ENCODE measurements at places on chromosomes 3 and 15.

DNA sequence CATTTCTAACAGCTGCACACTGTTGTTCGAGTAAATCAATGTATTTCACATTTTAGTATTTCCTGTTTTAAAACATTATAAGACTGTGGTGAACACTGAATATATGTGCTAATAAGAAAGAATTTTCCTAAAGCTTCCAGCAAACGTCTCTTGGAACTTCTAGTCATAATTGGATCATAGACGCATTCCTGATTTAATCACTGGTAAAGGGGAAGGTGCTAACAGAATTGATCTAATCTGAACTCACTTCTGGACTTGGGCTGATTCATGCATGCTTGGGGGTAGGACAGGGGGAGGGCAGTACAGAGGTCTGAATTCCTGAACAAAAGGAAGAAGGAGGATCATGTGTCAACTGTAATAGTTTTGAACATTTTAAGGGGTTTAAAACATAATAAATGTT is 7.3 kb upstream of the LEKR1 start:
- peak; percentile 85 for DNase-seq

- peak; percentile 67 for DNase-seq
Observed at GRCh38 chr3:172040981-172041963, 1.9 kb downstream of the FNDC3B start.

GRCh38 chr15:78208341-78208844 is 26.0 kb downstream of the ACSBG1 start:
- no peak for DNase-seq

- DNase-seq, result no peak
Observed at GRCh38 chr3:81339040-81339845, 422.2 kb downstream of the GBE1 start.

DNA sequence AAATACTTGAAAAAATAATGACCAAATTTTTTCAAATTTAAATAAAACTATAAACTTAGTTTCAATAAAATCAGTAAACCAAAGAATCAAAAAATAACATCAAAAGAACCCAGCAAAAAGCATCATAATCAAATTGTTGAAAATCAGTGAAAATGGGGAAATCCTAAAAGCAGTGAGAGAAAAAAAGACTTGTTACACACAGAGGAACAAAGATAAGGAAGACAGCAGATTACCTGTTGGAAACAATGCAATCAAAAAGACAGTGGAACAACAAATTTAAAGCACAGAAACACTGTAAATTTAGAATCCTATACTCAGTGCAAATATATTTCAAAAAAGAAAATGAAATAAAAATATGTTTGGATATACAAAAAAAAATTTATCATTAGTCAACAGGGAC is 156.2 kb upstream of the LMCD1 start:
- DNase-seq, result no peak

- no peak for DNase-seq
Observed at GRCh38 chr3:52070724-52071621, 14.6 kb upstream of the DUSP7 start.

GRCh38 chr3:148030975-148031374 is 621.8 kb downstream of the ZIC1 start:
- DNase-seq, result no peak

DNA sequence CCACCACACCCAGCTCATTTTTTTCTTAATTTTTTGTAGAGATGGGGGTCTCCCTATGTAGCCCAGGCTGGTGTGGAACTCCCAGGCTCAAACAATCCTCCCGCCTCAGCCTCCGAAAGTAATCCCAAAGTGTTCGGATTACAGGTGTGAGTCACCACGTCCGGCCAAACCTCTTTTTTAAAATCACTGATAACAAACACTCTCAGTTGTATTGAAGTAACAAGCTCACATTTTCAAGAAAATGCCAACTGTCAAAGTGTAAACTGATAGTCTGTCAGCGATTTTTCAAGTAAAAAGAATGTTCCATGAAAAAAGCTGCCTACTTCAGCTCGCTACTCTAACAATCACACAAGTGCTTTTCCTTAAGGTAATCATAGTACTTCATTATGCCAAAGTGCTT is 33.4 kb downstream of the UBXN7 start:
- DNase-seq, result no peak

DNA sequence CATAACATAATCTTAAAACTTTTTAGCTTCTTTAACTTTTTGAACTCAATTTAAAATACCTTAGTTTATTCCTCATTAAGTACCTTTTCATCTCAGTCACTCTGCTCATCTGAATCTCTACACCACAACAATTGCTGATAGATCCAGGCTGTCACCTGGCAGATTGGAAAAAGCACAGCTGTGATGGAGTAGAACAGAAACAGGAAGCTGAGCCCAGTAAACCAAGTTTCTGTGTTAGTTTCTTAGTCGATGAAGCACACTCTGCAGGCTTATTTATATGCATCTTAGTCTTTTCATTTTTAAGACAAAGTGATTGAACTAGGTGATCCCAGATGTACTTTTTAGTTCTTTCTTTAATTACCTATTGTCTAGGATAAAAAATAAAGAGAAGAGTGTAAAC is 1398.0 kb upstream of the ALCAM start:
- DNase-seq, result no peak

- DNase-seq, result no peak
Observed at GRCh38 chr15:95565690-95566089, 764.8 kb upstream of the NR2F2 start.

GRCh38 chr3:121855555-121855954 is 20.5 kb downstream of the EAF2 start:
- no peak for DNase-seq

DNA sequence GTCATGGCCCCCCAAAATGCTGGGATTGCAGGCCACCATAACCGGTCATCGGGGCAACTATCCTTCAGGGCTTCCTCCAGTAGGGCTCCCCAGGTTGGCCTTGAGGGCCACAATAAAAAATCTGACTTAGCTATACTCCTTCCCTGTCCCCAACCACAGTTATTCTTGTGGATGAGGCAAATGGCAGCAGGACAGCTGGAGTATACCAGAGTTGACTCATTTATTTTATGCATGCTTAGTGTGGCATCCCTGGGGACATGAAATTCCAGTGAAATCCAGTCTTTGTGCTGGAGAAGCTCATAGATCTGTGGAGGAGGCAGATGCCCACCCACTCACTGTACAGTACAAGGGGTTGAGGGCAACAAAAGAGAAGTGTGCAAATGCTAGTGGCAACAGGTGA is 109.5 kb downstream of the RORA start:
- DNase-seq, result no peak

- DNase-seq, result no peak
Observed at GRCh38 chr3:152122851-152123250, 145.9 kb upstream of the MBNL1 start.

DNA sequence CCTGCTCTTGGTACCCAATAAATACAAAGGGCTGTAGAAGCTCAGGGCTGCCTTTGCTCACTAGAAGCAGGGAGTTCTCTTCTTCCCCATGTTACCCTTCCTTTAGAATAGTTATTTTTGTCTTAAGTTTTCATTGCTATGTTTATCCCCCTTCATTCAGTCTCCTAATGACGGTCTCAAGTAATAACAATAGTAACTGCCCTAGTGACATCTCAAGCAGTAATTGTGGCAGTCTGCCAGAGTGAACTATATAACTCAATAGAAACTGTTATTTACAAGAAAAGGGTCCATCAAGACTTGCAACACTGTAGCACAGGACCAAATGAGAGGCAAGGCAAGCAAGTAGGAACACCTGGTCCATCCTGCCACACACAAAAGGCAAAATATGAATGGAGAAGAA is 32.5 kb upstream of the SIN3A start:
- no peak for DNase-seq

GRCh38 chr3:136151219-136151618 is 44.9 kb downstream of the MSL2 start:
- no peak for DNase-seq

DNA sequence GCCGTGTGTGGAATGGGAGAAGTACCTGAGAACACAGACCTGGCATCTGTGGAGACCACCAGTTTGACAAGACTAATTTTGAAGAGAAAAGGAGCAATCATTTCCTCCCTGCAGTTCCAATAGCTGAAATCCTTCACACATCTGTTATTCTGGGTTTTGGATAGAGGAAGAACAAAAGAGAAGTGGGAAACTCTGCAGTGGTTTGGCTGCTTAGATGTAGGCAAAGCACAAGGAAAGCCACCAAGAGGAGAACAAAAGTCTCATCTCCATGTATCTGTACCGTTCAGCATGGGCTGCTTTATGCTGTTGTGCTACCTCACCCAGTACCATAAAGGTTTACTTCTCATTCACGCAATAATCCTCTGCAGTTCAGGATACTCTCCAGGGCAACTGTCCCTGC is 153.1 kb upstream of the COL8A1 start:
- no peak for DNase-seq

GRCh38 chr3:18099611-18100010 is 325.5 kb downstream of the SATB1 start:
- no peak for DNase-seq

DNA sequence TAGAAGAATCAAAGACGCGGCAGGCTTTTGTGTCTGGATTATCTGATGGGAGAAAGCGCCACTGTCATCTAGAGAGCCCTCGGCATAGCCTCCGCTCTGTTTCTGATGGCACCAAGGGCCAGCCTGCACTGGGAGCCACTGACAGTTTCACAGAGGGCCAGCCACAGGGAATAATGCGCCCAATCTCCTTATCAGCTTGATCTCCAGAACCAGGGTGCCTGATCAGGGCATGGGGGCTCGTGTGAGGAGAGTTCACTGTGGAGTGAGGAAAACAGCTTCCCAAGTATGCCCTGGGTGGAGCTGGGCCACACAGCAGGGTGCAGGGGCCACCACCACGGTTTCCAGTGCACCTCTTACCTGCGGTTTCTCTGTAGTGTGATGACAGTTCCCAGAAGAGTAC is 29.8 kb upstream of the CLK3 start:
- DNase-seq, result no peak

DNA sequence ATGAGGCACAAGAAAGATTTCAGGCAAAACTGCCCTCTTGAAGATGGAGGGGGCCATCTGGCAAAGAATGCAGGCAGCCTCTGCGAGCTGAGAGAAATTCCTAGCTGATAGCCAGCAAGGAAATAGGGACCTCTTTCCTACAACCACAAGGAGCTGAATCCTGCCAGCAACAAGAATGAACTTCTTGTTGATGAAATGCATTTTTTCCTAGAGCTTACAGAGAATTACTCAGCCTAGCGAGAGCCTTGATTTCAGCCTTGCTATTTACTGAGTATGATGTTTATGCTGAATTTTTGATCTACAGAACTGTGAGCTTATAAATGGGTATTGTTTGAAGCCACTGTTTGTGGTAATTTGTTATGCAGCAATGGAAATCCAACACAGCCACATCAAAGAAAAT is 148.5 kb upstream of the NAALADL2 start:
- DNase-seq, result no peak

- no peak for DNase-seq
Observed at GRCh38 chr3:178288074-178288473, 248.2 kb upstream of the KCNMB2 start.

GRCh38 chr15:62462721-62463120 is 297.6 kb upstream of the C2CD4B start:
- DNase-seq, result peak; percentile 48

GRCh38 chr15:81981908-81982307 is 63.9 kb downstream of the MEX3B start:
- no peak for DNase-seq

Measured in foreskin fibroblast (primary cell).